ENCODE measurements at places on chromosomes 1 and 21.

- DNase-seq = no peak
Measured at GRCh38 chr1:160406131-160406968, 6.0 kb downstream of the VANGL2 start.

- no peak for DNase-seq
Measured at GRCh38 chr1:232634096-232634495, 4.2 kb upstream of the SIPA1L2 start.

DNA sequence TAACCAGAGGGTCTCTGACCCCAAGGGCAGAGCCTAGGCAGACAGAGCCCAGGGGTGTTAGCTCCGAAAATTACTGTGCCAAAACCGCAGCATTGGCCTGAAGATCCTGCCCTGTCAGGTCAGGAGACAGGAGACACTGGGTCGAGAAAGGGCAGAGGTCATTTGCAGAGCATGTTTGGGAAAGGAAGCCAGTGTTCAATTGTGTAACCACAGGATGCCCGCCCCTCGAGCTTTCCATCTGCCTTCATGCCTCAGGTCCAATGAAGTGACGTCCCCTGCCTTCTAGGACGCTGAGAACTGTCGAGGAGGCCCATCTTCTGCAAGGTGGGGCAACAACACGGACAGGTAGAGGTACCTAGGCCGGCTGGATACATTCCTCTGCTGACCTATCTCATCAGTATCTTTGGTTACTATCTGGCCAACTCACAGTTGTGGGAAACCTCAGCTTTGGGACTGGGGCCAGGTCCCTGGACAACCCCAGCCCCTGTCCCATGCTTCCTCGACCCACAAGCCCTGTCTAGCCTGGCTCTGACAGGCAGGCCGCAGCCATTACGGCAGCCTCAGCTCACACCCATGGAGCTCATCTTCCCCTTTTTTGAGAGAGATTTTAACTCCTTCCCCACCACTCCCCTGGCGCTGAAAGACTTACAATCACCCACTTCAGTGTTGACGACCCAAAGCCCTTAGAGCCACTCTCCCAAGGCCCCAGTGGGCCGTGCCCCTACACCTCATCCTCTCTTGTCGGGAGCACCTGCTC, 1.3 kb downstream of the ARL8A start:
- DNase-seq = no peak

DNA sequence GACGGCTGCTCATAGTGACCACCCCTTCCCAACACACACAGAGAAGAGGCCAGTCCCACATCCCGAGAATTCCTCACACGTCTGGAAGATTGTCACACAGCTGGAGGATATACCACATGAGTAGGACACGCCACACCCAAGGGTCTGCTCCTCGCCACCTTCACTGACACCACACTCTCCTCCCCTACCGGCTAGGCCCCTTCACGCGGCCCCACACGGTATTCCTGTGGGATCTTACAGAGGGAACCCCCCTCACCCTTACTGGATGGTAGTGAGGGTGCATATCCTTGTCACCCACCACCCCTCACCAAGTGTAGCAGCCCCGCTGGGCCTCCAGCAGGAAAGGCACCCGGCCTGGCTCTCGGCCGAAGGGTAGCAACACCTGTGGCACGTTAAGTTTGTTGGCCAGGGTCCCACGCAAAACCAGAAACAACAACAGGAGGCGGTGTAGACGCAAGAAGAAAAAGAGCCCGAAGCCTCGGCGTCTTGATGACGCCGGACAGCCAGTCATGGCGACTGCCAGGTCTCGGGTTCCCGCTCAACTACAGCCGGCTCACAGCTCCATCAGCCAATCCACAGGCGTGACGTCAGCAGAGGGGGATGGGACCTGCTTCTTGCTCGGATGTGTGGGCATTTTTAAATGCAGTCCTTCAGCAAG, at the start of gene NUP210L:
TSS of gene NUP210L (minus strand) at position 540 of the 658 bp plus-strand sequence.
- DNase-seq = no peak

DNA sequence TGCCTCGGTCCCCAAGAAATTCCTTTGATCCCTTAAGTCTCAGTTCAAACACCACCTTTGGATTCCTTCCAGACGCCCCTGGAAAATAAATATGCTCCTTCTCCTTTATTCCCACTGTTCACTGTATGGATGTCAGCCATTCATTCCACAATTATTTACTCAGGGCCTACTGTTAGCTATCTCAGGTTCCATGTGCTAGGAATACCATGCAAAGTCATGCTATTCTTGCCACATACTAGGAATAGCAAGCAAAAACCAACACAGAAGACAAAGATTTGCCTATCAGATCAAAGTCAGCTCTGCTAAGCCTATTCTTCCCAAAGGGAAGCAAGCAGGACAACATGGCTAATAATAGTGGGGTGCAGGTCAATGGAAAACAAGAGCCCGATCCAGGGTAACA, 29.8 kb downstream of the TTC13 start:
- no peak for DNase-seq

- DNase-seq = no peak
Measured at GRCh38 chr1:15969321-15969880, 6.5 kb downstream of the ZBTB17 start.

- no peak for DNase-seq
Measured at GRCh38 chr1:60894130-60894529, 188.2 kb upstream of the NFIA start.

- no peak for DNase-seq
Measured at GRCh38 chr1:22500471-22500870, 48.8 kb downstream of the ZBTB40 start.

- DNase-seq = no peak
Measured at GRCh38 chr1:44154049-44154448, 12.6 kb upstream of the KLF18 start.

GRCh38 chr1:202850593-202851362, 38.2 kb downstream of the RABIF start:
- DNase-seq = no peak

DNA sequence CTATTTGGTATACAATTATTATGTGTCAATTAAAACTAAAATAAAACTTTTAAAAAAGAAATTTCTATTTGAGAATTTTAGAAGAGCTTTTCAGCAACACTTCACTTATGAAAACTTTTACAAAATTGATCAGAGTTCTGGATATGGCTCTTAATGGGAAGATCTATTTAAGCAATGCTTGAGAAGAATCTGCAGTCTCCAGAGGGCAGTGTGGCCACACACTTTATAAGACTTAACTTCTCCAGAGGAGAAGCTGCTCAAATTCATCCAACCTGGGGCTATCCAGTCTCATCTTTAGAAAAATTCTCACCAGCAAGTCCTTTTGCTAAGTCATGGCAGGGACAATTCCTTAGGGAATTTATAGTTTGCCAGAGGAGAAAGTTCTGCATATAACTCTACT, 25.2 kb upstream of the AGO1 start:
- DNase-seq = no peak

DNA sequence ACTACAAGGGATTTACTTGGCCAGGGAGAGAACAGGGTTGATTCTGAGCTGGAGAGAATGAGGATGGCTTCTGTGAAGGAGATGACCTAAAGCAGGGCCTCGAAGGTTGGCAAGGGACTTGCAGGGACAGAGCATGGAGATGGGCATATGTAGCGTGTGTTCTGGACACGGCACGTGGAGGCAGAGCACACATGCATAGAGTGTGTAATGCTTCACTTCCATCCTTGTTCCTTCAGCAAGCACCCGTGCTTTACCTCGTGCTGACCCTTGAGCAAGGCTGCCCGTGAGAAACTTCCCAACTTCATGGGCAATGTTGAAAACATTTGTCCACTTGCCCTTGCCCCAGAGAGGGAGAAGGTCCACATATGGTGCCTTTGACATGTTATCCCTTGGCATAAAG, 33.1 kb downstream of the NFIA start:
- no peak for DNase-seq

DNA sequence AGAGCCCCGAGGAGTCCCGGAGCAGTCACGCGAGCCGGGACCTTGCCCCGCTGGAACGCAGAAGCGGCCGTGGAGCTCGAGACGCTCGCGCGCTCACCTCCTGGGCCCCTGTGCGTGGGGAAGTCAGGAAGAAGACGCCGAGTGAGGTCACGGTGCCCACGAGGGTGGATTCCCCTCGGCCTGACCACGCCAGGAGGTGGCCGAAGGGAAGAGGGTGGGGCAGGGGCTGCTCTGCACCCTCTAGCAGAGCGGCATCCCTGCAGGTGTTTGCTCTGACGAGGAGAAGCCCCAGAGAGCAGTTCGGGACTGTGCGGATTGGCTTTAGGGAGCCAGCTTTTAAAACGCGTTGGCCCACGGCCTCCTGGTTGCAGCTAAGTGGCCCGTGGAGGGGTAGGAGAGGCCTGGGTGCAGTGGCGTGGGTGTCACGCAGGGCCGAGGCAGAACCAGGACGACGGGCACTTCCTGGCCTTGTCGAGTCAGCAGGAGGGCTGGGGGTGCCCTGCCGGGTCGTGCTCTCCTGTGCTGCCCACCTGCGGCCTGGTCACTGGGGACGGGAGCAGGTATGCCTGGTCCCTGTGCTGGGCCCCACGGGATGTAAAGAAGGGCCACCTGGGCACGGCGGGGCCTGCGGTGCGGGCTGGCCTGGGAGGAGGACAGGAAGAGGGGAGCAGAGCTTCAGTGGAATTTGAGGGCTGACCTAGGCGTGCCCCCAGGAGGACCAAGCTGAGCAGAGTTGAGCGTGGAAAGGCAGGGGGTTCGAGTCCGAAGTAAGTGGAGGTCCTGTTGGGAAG, 1.0 kb downstream of the PDXK start:
- no peak for DNase-seq

GRCh38 chr1:156419854-156420204, 50.8 kb downstream of the RHBG start:
- DNase-seq = no peak

DNA sequence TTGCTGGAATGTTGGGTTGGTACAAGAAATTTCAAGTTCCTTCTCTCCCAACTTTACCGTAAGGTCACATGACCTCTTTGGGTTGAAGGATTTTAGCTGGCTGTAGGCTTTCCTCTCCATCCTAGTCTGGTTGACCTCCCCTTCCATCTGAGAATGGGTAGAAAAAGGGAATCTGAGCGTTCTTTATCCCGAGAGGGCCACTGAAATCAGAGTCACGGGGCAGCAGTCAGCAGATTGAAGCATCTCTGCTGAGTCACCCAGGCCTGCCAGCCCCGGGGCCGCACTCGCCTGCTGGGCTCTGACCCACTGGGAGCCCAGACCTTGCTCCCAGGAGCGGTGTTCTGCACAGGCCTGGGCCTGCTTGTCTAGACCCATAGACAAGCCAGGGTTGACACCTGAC, 31.0 kb downstream of the TMCC2 start:
- DNase-seq = no peak

DNA sequence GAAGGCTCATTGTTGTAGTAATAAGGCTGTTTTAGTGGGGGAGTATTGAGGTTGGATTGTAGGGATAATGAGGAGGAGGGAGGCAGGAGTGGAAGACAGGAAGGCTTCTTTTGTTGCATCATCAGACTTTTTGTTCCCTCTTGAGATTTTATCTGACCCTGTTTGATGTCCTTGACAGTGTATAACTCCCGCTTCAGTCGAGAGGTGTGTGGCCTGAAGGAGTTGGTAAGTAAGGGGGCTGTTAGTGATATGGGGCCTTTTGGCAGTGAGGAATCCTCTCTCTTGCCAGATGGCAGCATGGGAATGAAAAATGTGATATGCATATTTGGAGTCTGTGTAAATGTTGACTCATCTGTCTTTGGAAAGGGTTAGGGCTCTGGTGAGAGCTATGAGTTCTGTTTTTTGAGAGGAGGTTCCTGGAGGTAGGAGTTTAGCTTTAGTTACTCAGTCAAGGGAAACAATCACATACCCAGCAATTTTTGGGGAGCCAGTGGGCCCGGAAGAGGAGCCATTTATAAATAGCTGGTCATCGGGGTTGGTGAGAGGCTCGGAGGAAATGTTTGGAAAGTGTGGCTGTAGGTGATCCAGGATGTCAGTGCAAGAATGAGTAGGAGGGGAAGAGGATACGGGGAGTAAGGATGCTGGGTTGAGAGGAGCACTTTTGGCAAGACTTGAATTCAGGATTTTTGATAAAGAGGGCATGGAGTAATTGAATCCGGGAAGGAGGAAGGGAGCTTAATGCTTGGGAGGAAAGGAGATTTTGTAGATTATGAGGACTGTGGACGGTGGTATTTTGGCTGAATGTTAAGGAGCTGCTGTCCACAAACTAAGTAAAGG, 136.7 kb upstream of the ETV3 start:
- DNase-seq = no peak

GRCh38 chr1:223006371-223006770, 136.7 kb downstream of the TLR5 start:
- no peak for DNase-seq

DNA sequence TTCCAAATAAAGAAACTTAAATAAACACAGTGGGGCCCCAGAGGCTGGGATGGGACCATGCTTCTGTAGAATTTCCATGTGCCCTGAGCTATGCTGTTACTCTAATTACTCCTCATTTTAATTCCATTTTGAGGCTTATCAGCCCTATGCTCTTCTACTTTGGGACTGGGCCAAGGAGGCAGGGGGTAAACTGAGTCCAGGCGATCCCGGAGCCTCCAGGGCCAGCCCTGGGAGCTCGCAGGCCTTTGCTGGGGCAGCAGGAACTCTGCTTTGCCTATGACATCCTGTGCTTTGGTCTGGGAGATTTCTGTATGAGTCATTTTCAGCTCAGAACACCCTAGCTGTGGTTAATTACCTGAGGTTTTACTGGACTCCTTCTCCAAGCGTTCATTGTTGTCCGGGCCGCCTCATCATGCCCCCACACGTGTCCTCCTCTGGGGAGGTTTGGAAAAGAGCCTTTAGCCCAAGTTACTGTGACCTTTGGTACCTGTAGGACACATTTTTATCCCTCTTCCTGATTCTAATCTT, 95.7 kb downstream of the RHOU start:
- DNase-seq = no peak

DNA sequence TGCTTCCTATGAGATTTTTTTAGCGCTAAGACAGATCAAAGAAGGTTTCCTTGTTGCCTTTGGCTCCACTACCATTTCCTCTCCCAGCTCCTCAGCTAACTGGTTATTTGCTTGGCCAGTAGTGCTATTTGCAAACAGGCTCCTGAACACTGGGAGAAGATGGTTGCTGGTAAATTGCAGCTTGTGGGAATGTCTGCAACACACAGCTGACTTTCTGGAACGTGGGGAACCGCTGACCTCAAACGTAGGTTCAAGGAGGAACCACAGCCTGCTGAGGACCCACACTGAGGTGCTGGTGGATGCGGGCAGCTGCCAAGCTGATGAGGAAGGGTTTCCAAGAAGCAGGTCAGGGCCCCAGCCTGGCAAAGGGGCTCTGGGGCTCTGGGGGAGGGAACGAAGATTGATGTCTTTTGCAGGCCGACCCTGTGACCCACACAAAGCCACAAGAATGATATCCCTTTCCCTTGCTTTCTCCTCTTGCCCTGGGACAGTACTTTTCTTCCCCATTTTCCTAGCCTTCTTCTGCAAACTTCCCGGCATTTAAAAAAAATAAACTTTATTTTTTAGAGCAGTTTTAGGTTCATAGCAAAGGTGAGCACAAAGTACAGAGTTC, 24.8 kb downstream of the GNG4 start:
- no peak for DNase-seq

DNA sequence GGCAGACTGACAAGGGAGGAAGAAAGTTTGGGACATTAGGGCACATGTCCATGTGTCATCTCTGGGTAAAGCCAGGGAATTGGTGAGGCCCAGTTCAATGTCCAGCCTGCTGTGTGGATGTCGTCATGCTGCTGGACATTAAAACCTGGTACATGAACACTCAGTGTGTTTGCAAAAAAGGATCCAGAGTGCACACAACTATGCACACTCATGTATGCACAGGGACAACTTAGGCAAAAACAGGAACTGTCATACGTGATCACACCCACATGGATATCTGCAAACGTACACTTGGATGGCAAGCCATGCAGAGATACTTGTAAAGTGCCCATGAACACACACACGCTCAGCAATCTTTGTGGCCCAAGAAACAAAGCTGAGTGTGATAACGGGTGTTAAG, 47.9 kb upstream of the NEK2 start:
- DNase-seq = no peak
